ENCODE measurements at places on chromosomes 7 and 10.

- DNase-seq: no peak
Measured at GRCh38 chr10:6124666-6125065, 35.8 kb downstream of the RBM17 start.

- DNase-seq: peak; percentile 50
Measured at GRCh38 chr10:18583575-18584270, 67.7 kb downstream of the NSUN6 start.

- DNase-seq: no peak
Measured at GRCh38 chr7:37732888-37733287, 49.3 kb downstream of the GPR141 start.

GRCh38 chr10:32954080-32954479 is 4.0 kb downstream of the ITGB1 start:
- DNase-seq: peak; percentile 90

DNA sequence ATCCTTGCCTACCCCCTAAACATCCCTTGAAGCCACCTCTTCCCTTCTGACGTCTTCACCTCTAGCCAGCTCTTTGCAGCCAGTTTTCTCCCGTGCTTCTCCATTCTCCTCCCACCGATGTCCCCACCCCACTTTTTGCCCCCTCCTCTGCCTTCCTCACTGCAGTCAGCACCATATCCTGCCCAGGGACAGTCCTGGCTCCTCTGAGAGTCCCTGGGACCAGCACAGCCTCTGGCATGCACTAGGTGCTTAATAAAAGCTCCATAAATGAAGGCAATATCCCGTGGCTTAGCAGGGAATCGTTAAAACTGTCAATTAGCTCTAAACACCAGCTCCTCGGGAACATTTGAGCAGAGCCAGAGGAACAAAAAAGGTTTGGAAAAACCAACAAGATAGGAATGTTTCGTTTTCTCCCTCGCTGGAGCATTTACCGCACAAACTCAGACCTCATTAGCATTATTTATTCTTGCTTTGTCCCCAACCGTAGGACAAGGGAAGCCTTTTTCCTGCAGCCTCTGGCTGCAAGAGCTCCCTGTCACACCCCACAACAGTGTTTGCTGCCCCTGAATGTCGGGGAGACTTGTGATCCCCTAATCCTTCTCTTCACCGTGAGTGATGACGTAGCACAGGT is 16.1 kb downstream of the MYL10 start:
- no peak for DNase-seq

DNA sequence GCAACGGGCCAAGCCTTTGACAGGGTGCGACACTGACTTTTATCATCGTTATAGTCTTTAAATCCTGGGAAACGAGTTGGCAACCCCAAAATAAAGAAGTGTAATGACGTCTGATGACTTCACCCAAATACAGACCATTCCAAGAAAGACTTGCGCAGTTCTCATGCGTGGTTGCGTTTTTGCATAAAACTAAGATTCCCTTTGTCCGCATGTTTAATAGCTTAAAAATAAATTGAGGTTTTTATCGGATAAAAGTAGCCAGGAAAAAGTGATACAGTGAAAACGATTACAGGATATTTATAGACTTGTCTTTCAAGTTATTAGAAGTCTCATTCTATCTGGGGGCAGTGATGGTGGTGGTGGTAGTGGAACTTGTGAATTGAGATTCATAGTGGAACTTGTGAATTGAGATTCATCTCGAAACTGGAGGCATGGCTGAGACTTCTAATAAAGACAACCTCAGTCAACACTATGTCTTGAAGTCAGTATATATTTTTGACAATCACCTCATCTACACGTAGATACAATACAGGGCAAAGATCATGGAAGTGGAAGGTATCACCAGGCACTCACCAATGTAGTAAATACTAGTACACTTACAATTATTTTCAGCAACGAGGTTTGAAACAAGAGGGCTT is 1.2 kb upstream of the NAMPT start:
- DNase-seq: no peak

GRCh38 chr10:8830048-8830447 is 775.6 kb downstream of the GATA3 start:
- DNase-seq: no peak

DNA sequence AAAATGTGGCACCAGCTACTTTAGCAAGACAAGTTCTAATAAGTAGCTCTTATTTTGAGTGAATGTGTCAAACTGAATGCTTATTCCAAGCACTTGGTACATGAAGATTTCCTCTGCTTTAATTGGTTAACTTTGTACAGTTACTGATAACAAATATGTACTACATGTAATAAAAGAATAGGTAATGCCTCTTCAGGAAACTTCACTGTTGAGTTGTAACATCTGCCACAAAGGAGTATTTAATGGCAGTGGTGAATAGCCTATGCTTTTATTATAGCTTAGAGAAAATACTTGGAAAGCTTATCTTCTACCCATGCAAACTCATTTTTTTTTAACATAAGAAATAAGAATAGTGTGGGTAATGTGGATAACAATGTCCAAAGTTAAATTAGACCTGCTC is 82.6 kb downstream of the CYP51A1 start:
- no peak for DNase-seq

DNA sequence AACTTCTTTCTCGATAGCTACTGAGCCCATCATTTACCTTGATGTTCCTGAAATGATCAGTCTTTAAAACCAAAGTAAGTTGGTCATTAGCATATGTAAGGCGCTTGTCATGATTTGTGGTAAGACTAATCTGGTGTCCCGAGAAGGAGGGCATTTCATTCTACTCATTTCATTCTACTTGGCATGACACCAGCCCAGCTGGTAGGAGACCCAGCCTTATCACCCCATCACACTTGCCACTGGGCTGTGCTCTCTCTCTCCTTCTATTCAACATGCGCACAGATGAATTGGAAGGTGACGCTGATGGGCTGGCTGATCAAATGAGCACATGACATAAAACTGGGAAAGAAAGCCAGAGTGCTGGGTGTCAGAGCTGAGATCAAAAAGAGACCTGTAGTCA is 65.7 kb downstream of the CRTAC1 start:
- DNase-seq: no peak

DNA sequence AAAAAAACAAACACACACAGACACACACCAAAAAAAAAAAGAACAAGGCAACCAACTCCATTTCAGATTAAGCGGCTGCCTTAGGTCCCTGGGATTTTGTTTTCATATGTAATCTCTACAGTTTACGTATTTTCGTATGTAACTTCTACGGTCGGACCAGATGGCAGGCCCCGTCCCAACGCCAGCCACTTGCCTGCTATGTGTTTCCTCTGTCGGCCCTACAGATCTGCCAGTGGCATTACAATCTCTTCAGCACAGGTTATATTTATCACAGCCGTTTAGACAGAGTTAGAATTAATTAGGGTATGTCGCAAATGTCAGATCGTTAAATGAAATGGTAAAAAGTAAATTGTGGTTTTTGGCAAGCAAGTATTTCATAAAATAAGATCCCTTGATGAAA is 99.3 kb downstream of the DNAJB6 start:
- no peak for DNase-seq

GRCh38 chr10:34666008-34666704 is 148.9 kb downstream of the PARD3 start:
- DNase-seq: peak; percentile 93

DNA sequence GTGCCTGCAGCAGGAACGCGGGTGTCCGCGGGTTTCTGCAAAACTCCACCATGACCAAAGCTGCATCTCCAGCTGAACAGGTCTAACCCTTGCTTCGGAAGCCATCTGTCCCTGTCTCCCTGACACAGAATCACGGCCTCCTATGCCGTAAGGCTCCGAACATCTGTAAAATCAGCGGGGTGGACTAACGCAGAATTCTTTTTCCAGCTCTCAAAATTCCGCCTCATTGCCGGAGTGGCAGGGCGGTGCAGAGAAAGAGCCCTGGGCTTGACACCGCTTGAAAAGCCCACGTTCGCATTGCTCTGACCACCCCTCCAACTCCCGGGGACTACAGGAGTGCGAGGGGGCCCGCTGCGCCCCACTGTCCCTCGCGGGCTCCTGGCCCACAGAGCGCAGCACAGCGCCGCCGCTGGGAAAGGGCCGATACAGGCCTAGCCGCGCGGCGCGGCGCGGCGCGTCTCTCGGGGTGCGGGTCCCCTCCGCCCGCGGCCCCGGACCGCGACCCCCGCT is 409 bp downstream of the DNMBP start:
- peak; percentile 55 for DNase-seq

DNA sequence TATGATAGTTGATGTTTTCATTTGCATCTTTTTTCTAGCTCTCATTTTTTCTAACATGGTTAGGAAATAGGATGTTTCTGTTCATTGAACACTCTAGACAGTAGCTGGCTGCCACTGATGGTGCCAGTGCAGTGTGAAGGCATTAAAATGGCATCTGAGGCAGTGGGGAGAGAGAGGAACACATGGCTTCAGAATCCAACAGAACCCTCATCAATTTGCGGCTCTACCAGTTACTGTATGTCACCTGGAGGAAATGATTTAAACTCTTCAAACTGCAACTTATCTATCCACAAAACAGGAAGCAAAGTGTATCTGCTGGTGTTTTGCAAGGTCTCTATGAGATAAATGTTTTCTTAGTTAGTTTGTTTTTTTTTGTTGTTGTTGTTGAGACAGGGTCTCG is 305.2 kb upstream of the PRKCQ start:
- DNase-seq: no peak

DNA sequence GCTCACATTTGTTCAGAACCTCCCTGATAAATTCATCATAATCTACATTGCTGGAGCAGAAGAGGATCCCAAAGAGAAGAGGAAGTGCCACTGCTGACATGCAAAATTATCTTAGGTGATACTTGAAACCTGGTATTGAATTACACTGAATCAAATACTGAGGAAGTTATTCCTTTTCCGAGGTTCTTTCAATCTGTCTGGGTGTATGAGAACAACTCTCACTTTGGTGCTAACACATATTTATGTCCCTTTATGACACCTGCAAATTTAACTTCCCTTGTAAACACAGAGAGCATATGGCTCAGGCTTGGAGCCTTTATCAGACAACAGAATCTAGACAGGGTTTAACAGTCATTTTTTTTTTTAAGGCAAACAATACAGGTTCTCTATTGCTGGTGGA is 131.4 kb downstream of the SRPK2 start:
- DNase-seq: no peak

DNA sequence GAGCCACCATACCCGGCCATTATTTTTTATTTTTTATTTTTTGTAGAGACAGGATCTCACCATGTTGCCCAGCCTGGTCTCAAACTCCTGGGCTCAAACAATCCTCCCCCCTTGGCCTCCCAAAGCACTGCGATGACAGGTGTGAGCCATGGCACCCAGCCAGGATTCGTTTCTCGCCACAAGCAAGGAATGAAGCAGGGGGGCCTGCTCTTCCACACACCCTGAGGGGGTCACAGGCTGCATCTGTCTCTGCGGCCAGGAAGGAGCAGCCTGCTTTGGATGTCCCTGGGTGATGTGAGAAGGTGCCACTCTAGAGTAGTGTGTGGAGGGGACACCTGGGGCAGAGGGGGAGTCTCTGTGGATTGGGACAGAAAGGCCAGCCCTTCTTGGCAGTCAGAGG is 61.3 kb upstream of the TNRC18 start:
- no peak for DNase-seq

- DNase-seq: no peak
Measured at GRCh38 chr7:77498659-77499379, 38.3 kb upstream of the PTPN12 start.

GRCh38 chr10:75305675-75306074 is 69.9 kb upstream of the COMTD1 start:
- DNase-seq: no peak

GRCh38 chr10:98374217-98374985 is 40.6 kb downstream of the PYROXD2 start:
- no peak for DNase-seq

- no peak for DNase-seq
Measured at GRCh38 chr10:132876131-132876860, 66.1 kb downstream of the CFAP46 start.

- DNase-seq: peak; percentile 32
Measured at GRCh38 chr7:141198194-141198958, 124.5 kb downstream of the TMEM178B start.

GRCh38 chr7:50650057-50650664 is 85.0 kb upstream of the DDC start:
- no peak for DNase-seq

DNA sequence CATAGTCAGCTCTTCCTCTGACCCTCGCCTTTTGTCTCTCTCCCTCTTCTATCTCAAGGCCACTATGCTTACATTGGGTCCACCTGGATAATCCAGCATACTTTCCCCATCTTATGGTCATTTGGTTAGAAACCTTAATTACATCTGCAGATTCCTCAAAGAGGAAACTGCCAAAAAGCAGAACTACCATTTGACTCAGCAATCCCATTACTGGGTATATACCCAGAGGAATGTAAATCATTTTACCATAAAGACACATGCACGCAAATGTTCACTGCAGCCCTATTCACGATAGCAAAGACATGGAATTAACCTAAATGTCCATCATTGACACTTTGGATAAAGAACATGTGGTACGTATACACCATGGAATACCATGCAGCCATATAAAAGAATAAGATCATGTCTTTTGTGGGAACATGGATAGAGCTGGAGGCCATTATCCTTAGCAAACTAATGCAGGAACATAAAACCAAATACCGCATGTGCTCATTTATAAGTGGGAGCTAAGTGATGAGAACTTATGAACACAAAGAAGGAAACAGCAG is 114.8 kb upstream of the NPY start:
- no peak for DNase-seq

DNA sequence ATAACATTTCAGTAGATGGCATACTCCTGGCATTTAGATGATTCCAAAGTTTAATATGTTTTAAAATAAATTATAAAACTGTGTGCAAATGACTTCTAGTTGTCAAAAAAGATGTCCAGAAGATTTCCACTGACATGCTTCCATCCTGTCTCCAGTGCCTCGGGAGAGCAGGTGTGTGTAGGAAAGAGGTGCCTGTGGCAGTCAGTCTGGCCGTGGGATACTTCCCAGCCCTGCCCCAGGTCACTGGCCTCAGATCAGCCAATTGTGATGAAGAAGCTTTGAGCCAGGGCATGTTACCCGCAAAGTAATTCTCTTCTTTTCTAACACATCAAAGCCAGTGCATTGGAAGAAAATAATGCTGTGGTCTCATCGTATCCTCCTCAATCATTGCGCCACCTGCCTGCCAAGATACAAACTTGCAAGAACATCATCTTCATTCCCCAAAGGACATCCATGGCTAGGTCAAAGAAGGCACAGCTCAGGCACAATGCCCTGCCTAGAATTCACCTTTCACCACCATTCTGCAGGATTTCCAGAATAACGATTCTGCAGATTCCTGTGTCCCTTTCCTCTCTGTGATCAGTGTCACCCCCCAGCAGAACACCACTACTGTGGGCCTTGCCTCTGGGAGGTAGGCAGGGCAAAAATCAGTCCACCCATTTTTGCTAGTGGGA is 6.3 kb upstream of the KCNMA1 start:
- DNase-seq: peak; percentile 71

Measured in RKO (cell line).